ENCODE measurements at places on chromosomes 11 and 22.

DNA sequence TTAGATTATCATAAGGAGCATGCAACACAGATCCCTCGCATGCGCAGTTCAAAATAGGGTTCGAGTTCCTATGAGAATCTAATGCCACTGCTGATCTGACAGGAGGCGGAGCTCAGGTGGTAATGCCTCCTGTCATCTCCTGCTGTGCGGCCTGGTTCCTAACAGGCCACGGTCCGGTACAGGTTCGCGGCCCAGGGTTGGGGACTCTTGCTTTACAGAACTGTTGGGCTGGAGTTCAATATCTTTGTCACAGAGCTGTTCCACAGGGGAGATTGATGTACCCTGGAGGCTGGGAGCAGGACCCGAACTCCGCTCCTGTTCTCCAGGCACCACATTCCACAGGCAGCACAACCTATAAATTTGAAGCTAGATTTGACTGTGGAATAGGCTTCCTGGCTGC, 358.1 kb upstream of the NARS2 start:
- DNase-seq: no peak

- no peak for DNase-seq
These were observed 42.4 kb downstream of the CACNA1I start for GRCh38 chr22:39612811-39613548.

GRCh38 chr22:50282361-50283155, 12.4 kb upstream of the MAPK11 start:
- no peak for DNase-seq

GRCh38 chr11:32006799-32007388, 84.0 kb upstream of the RCN1 start:
- DNase-seq: peak; percentile 21

GRCh38 chr11:6417907-6418556, 862 bp downstream of the APBB1 start:
- DNase-seq: no peak

DNA sequence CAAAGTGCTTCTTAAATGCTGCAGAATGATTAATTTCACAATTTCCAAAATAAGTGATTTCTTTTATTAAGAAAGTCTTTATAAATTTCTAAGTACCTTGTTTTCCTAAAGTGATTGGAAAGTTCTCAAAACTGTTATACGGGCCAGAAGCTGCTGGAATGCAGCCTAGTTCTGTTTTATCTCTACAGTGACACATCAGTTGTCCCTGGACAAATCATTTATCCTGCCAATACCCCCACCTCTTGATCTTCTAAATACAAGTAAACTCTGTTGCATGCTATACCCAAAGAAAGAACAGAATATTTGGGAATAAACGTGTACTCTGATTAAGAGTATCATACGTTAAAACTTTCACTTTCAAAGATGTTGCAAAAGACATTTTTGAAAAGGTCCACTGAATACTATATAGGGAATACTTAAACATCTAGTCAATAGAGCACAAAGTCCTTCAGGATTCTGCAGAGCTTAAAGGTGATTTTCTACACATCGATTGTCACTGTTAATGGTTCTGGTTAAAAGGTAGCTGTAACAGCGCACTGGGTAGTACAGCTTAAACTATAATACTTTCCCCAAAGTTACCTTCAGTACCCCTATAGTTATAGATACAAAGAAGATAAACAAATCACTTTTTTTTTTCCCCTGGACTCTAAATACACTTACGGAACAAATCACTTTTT, 92.1 kb upstream of the APOA1 start:
- no peak for DNase-seq

GRCh38 chr22:31977141-31977841, 33.0 kb downstream of the YWHAH start:
- DNase-seq: peak; percentile 47

GRCh38 chr22:16609548-16610261, 17.1 kb upstream of the CCT8L2 start:
- no peak for DNase-seq

DNA sequence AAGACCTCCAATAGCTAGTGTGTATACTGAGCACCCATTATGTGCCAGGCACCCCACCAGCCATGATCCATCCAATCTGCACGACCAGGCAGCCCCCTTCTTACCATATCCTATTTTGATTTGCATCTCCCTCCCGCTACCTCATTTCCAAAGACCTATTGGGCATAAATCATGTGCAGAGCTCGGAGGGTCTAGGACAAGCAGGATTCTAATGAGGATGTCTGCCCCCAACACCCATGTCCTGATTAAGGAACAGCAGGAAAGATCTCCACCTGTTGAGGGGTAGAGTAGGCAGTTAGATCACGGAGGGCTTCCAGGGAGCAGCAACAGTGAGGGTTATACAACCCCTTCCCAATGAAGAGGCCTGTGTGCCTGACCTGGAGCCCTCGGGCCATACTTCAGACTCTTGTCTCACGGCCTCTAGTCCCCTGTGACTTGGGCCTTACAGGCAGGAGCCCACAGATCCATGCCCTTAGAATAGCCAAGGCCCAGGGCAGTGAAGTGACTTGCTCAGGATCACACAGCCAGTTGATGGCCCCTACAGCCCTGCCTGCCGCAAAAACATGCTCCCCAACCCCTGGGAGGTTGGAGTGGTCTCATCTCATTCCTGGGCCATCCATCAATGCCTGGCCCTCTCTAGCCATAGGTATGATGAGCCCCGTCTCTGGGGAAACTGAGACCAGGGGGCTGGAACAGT, 3.5 kb downstream of the RAB3IL1 start:
- no peak for DNase-seq

DNA sequence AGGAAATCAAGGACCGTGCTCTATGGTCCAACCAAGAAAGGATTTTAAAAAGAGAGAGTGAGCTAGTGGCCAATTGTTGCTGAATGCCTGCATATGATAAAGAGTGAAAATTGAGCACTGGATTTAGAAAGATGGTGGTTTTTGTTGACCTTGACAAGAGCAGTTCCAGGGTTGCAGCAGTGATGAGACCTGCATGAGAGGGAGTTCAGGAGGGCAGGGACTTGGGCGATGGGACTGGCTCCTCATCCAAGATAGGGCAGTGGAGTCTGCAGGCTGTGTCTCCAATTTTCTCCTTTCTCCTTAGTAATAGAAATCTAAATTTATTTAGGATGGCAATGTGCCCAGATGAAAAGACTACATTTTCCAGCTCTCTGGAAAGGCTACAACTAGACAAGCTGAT, 94.0 kb upstream of the B3GAT1 start:
- no peak for DNase-seq

DNA sequence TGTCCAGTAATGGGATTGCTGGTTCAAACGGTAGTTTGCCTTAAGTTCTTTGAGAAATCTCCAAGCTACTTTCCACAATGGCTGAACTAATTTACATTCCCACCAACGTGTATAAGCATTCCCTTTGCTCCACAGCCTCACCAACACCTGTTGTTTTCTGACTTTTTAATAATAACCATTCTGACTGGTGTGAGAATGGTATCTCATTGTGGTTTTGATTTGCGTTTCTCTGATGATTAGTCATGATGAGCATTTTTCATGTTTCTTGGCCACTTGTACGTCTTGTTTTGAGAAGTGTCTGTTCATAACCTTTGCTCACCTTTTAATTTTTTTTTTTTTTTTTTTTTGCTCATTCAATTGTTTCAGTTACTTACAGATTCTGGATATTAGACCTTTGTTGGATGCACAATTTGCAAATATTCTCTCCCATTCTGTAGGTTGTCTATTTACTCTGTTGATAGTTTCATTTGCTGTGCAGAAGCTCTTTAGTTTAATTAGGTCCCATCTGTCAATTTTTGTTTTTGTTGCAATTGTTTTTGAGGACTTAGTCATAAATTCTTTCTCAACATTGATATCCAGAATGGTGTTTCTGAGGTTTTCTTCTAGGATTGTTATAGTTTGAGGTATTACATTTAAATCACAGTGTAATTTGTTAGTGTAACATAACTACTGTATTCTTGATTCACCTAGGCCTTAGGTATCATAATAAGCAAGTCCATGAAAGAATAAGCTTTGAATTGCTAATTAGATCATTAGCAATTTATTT, 33.0 kb downstream of the CCDC34 start:
- no peak for DNase-seq

DNA sequence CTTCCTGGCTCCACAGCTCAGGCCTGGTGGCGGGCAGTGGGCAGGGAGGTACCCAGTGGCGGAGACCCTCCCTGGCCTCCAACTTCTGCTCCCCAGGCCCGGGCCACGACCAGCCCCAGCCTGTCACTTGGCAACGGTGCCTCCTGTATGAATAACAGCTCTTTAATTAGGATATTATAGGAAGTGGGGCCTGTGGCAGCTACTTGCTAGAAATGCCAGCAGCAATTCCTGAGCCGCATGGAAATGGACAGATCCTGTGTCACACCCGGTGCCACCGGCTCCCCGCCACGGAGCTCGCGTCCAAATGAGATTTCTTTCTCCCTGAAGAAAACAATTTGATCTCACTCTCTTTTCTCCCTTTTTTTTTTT, 104.5 kb downstream of the CHST1 start:
- no peak for DNase-seq

DNA sequence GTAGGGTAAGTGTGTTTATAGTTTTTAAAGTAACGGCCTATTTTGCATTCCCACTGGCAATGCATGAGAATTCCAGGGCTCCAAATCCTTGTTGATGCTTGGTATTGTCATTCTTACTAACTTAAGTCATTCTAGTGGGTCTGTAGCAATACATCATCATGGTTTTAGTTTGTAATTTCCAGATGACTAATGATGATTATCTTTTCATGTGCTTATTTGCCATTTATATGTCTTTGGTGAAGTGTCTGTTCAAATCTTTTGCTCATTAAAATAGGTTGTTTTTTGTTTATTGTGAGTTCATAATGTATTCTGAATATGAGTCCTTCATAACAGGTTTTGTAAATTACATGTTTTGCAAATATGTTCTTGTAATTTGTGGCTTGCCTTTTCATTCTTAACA, 31.2 kb downstream of the MTMR3 start:
- no peak for DNase-seq

GRCh38 chr11:69674267-69674885, 777 bp downstream of the LTO1 start:
- no peak for DNase-seq

DNA sequence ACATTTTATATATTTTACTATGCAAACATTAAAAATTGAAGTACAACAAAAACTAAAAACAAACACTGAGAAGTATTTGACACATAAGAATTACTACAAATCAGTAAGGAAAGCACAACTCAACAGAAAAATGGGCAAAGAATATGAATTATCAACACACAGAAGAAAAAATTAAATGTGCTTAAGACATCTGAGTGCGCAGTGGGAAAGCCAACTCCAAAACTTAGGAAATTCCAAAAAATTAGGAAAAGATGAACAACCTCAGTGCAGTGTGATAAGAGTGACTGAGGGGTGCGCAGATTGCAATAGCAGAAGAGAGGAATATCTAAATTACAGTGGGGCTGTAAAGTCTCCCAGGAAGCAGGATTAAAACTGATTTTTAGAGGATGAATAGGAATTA, 1.9 kb upstream of the TMEM41B start:
- no peak for DNase-seq

DNA sequence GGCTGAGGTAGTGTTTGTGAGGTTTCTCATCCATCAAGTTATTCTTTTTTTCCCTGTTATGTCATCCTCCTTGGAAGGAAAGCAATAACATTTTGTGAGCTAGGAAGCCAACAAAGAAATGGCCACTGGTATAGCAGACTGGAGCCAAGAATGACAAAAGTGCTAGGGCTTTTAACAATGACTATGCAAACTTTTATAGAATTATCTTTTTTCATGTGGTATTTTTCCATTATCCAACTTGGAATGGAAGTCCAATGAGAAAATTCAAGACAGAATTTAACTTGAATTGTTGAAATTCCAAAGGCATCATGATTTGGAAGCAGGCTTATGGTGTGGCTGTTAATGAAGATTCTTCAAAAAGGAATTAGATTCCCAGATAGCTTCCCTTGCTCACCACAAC, 216.4 kb upstream of the PDGFD start:
- DNase-seq: no peak

GRCh38 chr11:44889266-44889665, 61.4 kb downstream of the TP53I11 start:
- no peak for DNase-seq

- DNase-seq: no peak
These were observed 99.6 kb downstream of the MPPED1 start for GRCh38 chr22:43511276-43511910.

- DNase-seq: no peak
These were observed 95.1 kb downstream of the PIWIL4 start for GRCh38 chr11:94662065-94662779.

DNA sequence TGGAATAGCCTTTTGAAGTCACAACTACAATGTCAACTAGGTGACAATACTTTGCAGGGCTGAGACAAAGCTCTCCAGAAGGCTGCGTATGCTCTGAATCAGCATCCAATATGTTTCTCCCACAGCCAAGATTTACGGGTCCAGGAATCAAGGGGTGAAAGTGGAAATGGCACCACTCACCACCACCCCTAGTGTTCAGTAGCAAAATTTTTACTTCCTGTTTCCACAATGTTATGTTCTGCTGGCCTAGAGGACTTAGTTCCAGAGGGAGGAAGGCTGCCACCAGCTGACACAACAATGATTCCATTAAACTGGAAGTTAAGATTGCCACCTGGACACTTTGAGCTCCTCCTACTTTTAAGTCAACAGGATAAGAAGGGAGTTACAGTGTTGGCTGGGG, 68.5 kb upstream of the MPEG1 start:
- DNase-seq: no peak

- no peak for DNase-seq
These were observed 23.6 kb upstream of the LRRC55 start for GRCh38 chr11:57158180-57158579.

DNA sequence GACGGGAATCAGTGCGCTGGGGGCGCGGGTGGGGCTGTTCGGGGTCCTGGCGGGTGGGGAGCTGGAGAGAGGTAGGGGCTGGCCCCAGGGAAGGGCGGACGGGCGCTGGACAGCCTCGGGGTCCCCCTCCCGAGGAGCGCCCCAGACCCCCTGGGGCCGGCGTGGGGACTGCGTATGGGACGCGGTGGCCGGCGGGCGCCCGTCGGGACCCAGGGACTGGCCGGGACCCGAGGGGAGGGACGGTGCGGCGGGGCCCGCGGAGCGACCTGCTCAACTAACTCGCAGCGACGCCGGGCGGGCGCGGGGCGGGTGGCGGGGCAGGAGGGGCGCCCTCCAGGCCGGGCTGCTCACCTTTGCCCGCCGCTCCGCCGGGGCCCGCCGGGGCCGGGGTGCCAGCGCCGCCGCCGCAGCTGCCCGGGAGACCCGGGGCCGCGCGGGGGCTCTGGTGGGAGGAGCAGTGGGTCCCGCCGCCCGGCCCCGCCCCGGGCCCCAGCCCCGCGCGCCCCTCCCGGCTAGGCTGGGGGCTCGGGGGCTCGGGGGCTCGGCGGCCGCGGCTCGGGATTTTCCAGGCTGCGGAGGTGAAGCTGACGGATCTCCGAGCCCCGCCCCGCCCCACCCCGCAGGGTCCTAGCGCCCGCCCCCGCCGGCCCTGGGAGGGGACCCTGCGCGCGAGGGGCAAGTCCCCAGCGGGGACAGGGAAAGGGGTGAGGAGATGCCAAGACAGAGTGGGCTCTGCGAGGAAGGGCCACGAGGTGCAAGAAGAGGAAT, 12.3 kb downstream of the STARD10 start:
- peak; percentile 61 for DNase-seq
